Activated CD4-positive, alpha-beta T cell treated with anti-CD3 and anti-CD28 coated beads, Interleukin-2, amount 10 ng/mL, durations not matched to agents 7 days and 5 days (primary cell): ENCODE measurements at places on chromosomes 7 and 10.

- no peak overlapping the region for H3K27ac ChIP-seq
- DNase-seq: no peak
- no peaks in the 10 kb centered on the region for H3K27me3 ChIP-seq
- no peak overlapping the region for H3K4me3 ChIP-seq
Measured at GRCh38 chr10:132346806-132347205, 14.8 kb downstream of the LRRC27 start.

GRCh38 chr10:85623758-85624157 lies 742.8 kb downstream of the GRID1 start:
- no peaks in the 10 kb centered on the region for H3K36me3 ChIP-seq
- DNase-seq: no peak
- no peak overlapping the region for H3K27ac ChIP-seq
- no peaks in the 10 kb centered on the region for H3K27me3 ChIP-seq
- no peak overlapping the region for H3K4me3 ChIP-seq
- H3K4me1 ChIP-seq: no peaks in the 10 kb centered on the region

DNA sequence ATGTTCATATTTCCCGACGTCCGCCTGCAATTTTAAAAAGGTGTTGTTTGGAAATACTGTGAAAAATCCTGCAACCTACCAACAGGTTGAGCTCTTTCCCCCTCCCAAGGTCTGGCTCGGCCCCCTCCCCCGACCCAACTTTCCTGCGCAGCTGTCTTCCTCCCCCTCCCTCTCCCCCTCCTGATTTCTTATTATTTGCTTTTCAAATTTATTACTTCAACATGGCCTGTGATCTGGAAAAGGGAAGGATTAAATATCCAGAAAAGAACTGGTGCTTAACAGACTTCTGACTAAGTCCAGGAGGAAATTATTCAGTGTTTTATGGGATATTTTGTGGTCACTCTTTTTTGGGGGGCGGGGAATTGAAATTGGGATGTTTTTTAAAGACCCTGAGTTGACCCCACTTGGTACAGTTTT lies 2.4 kb downstream of the ARID5B start:
- peak overlapping the region; percentile 97 for H3K4me3 ChIP-seq
- DNase-seq: no peak
- H3K4me1 ChIP-seq: peaks cover 43% of the 10 kb centered on the region
- H3K36me3 ChIP-seq: peaks cover 26% of the 10 kb centered on the region
- no peaks in the 10 kb centered on the region for H3K27me3 ChIP-seq

DNA sequence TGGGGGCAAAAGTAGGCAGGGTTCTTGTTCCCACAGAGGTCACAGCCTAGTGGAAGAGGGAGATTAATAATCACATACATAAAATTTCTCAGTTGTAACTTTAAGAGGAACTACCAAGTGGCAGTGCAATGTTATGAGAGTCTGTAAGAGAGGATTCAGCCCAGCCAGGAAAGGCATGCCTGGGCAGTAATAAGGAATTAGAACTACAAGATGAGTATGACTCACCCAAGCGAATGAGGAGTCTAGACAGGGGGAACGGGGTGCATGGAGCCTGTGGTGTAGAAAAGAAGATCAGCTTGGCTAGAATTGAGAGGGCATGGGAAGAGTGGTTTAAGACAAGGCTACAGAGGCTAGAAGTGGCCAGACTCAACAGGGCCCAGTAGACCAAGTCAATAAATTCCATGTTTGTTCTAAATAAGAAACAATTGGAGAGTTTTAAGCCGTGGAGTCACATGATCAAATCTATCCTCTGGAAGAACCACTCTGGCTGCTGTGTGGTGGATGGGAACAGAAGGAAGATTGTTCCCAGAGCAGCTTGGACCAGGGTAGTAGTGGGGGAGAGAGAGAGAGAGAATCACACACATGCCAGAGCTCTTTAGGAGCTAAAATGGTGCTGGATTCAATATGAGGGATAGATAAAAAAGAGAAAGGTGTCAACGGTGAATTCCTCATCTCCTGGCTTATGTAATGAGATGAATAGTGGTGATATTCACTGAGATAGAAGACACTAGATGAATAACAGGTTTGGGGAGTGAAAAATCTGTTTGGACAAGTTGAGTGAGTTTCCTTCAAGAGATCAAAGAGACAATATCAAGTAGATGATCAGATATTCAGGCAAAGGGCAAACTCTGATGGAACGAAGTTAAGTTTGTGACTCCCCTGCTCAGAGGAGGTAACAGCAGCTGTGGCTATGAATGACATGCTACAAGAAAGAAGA lies 265.1 kb downstream of the FGFR2 start:
- no peaks in the 10 kb centered on the region for H3K27me3 ChIP-seq
- no peak for DNase-seq
- H3K36me3 ChIP-seq: no peaks in the 10 kb centered on the region
- no peaks in the 10 kb centered on the region for H3K4me1 ChIP-seq

GRCh38 chr7:112407261-112407660 lies 43.0 kb upstream of the IFRD1 start:
- no peaks in the 10 kb centered on the region for H3K36me3 ChIP-seq
- DNase-seq: no peak
- H3K4me1 ChIP-seq: no peaks in the 10 kb centered on the region

GRCh38 chr10:79451046-79451699 lies 5.7 kb upstream of the ZCCHC24 start:
- no peak for DNase-seq
- H3K27ac ChIP-seq: no peak overlapping the region
- peaks cover 29% of the 10 kb centered on the region for H3K27me3 ChIP-seq
- H3K4me1 ChIP-seq: peaks cover 6% of the 10 kb centered on the region
- no peaks in the 10 kb centered on the region for H3K36me3 ChIP-seq

- H3K4me3 ChIP-seq: no peak overlapping the region
- no peak overlapping the region for H3K27ac ChIP-seq
- DNase-seq: no peak
Measured at GRCh38 chr7:484356-485101, 35.1 kb downstream of the PDGFA start.

- no peaks in the 10 kb centered on the region for H3K4me1 ChIP-seq
- H3K36me3 ChIP-seq: no peaks in the 10 kb centered on the region
- H3K27ac ChIP-seq: no peak overlapping the region
- H3K27me3 ChIP-seq: peaks cover 17% of the 10 kb centered on the region
- no peak overlapping the region for H3K4me3 ChIP-seq
- no peak for DNase-seq
Measured at GRCh38 chr10:94002156-94002555, 8.4 kb downstream of the PLCE1 start.

DNA sequence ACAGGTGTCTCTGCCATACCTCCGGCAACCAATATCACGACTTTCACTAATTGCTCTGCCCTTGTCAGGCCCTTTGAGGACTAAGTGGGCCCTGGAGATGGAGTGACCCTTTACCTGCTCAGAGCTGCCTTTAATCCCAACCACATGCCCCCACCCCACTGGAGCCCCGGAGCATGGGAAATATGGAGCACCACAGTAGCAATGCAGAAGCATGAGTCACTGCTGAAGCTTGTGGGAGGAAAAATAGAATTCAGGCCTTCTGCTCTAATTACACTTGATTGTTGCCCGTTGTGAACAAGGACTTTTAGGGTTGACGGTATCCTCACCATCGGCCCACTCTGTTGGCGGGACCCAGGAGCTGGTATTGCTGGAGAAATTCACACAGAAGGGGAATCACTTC lies 52.5 kb upstream of the FRMD4A start:
- H3K27ac ChIP-seq: peak overlapping the region; percentile 63
- DNase-seq: no peak
- peaks cover 58% of the 10 kb centered on the region for H3K4me1 ChIP-seq
- no peak overlapping the region for H3K4me3 ChIP-seq
- peaks cover 38% of the 10 kb centered on the region for H3K27me3 ChIP-seq

DNA sequence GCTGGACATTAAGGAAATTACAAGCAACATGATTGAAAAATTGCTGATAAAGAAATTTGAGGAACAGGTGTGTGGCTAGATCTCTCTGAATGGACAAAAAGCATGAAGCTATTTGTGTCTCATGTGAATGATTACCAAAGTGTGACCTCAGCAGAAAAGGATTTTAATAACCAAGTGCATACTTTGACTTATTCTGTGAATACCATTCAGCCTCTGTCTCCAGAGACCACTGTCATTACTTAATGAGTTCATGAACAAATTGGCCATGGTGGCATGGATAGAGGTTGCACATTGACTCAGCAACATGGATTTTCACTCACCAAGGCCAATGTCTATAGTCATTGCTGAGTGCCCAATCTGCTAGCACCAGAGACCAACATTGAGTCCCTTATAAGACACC lies 874.6 kb upstream of the POT1 start:
- no peaks in the 10 kb centered on the region for H3K27me3 ChIP-seq
- DNase-seq: no peak
- H3K36me3 ChIP-seq: no peaks in the 10 kb centered on the region
- no peaks in the 10 kb centered on the region for H3K4me1 ChIP-seq
- no peak overlapping the region for H3K27ac ChIP-seq
- H3K4me3 ChIP-seq: no peak overlapping the region

GRCh38 chr7:88200789-88201188 lies 19.0 kb downstream of the SRI start:
- H3K27me3 ChIP-seq: no peaks in the 10 kb centered on the region
- no peak for DNase-seq
- H3K36me3 ChIP-seq: peaks cover 22% of the 10 kb centered on the region
- H3K27ac ChIP-seq: no peak overlapping the region
- H3K4me3 ChIP-seq: no peak overlapping the region

- no peak overlapping the region for H3K27ac ChIP-seq
- H3K36me3 ChIP-seq: no peaks in the 10 kb centered on the region
- no peak overlapping the region for H3K4me3 ChIP-seq
- H3K4me1 ChIP-seq: no peaks in the 10 kb centered on the region
- H3K27me3 ChIP-seq: no peaks in the 10 kb centered on the region
- DNase-seq: no peak
Measured at GRCh38 chr7:83520726-83521125, 128.2 kb downstream of the SEMA3E start.

GRCh38 chr10:4824791-4825310 lies 1.2 kb upstream of the AKR1E2 start:
- peaks cover 22% of the 10 kb centered on the region for H3K4me1 ChIP-seq
- H3K4me3 ChIP-seq: no peak overlapping the region
- no peak for DNase-seq
- no peak overlapping the region for H3K27ac ChIP-seq
- H3K36me3 ChIP-seq: peaks cover 7% of the 10 kb centered on the region
- H3K27me3 ChIP-seq: peaks cover 28% of the 10 kb centered on the region

GRCh38 chr10:75857269-75857846 lies 425.9 kb downstream of the LRMDA start:
- no peaks in the 10 kb centered on the region for H3K27me3 ChIP-seq
- no peaks in the 10 kb centered on the region for H3K4me1 ChIP-seq
- DNase-seq: no peak
- no peaks in the 10 kb centered on the region for H3K36me3 ChIP-seq
- no peak overlapping the region for H3K27ac ChIP-seq

DNA sequence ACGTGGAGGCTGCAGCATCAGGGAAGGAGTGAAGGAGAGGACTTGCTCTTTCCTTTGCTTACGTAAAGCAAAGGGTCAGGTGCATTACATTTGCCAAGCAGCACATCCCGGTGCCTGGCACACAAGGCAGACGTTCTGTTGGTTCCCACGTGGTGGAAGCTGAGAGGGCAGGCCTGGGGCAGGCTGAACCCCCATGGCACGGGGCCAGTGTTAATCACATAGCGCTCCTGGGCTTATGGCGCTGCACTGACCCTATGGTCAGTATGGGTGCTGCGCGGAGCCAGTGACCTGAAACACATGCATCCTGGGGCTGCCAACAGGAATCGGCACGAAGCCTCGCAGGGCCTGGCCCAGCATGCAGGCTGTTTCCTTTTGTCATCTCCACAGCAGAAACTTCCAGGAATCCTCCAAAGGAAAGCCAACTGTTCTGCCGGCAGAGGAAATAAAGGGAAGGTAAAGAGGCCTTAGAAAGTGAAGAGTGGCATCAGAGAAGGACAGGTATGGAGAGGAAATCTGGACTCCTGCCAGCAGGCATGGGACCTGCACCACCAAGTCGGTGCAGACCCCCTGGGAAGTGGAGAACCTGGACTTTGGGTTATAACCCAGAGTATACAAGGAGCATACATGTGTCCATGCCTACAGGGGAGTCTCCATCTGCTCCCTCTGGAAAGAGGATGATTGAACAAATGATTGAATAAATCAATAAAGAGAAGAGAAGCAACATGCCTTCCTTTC lies 560.2 kb downstream of the TCERG1L start:
- H3K4me3 ChIP-seq: no peak overlapping the region
- H3K36me3 ChIP-seq: no peaks in the 10 kb centered on the region
- no peak overlapping the region for H3K27ac ChIP-seq
- no peaks in the 10 kb centered on the region for H3K27me3 ChIP-seq
- DNase-seq: no peak
- H3K4me1 ChIP-seq: no peaks in the 10 kb centered on the region

GRCh38 chr7:68858497-68858896 lies 739.8 kb upstream of the AUTS2 start:
- DNase-seq: no peak
- no peak overlapping the region for H3K4me3 ChIP-seq
- H3K36me3 ChIP-seq: no peaks in the 10 kb centered on the region

- H3K4me3 ChIP-seq: no peak overlapping the region
- no peaks in the 10 kb centered on the region for H3K4me1 ChIP-seq
- H3K27ac ChIP-seq: no peak overlapping the region
Measured at GRCh38 chr7:55657654-55658053, 85.4 kb upstream of the VOPP1 start.

- no peak overlapping the region for H3K4me3 ChIP-seq
- no peak overlapping the region for H3K27ac ChIP-seq
- H3K4me1 ChIP-seq: no peaks in the 10 kb centered on the region
- no peak for DNase-seq
- H3K27me3 ChIP-seq: no peaks in the 10 kb centered on the region
Measured at GRCh38 chr7:80324032-80324431, 187.8 kb downstream of the GNAT3 start.

DNA sequence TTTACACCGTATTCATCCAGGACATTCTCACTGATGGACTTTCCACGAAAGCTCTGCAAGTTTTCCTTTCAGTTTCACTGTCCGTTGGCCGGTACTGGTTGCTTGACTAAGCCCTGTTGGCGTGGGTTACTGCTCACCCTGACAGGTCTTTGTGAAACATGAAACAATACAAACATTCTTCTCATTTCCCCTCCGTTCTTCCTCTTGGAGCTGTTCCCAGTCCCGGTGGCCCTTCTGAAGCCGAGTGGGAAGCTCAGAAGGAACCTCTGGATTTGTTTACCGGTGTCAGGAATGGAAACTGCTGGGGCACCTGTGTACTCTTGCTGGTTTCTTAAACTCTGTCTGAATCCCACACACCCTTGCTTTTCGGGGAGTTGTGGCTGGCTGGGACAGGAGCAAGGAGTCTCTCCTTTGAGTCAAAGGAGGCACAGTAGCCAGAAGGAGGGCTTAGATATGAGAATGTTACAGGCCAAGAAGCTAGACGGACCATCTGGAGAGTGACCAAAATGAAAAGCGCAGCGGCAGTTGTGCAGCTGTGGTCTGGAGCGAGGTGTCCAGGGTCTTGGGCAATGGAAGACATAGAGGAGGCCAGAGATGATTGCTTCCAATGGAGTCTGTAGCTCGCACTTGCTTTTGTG lies 45.7 kb downstream of the LYZL2 start:
- no peaks in the 10 kb centered on the region for H3K36me3 ChIP-seq
- peaks cover 4% of the 10 kb centered on the region for H3K27me3 ChIP-seq
- H3K27ac ChIP-seq: no peak overlapping the region
- peak overlapping the region; percentile 42 for H3K4me3 ChIP-seq

- no peak overlapping the region for H3K4me3 ChIP-seq
- no peak for DNase-seq
- no peaks in the 10 kb centered on the region for H3K36me3 ChIP-seq
- peaks cover 11% of the 10 kb centered on the region for H3K4me1 ChIP-seq
- no peaks in the 10 kb centered on the region for H3K27me3 ChIP-seq
Measured at GRCh38 chr7:70353330-70353945, 755.2 kb downstream of the AUTS2 start.

GRCh38 chr10:130551676-130552075 lies 415.5 kb downstream of the GLRX3 start:
- H3K27me3 ChIP-seq: no peaks in the 10 kb centered on the region
- DNase-seq: no peak
- no peaks in the 10 kb centered on the region for H3K36me3 ChIP-seq
- no peak overlapping the region for H3K27ac ChIP-seq
